HuH-7 (cell line): ENCODE measurements at places on chromosomes 7 and 10.
A peak's percentile ranks its signal among the peaks of the same experiment; 100 is the strongest.

DNA sequence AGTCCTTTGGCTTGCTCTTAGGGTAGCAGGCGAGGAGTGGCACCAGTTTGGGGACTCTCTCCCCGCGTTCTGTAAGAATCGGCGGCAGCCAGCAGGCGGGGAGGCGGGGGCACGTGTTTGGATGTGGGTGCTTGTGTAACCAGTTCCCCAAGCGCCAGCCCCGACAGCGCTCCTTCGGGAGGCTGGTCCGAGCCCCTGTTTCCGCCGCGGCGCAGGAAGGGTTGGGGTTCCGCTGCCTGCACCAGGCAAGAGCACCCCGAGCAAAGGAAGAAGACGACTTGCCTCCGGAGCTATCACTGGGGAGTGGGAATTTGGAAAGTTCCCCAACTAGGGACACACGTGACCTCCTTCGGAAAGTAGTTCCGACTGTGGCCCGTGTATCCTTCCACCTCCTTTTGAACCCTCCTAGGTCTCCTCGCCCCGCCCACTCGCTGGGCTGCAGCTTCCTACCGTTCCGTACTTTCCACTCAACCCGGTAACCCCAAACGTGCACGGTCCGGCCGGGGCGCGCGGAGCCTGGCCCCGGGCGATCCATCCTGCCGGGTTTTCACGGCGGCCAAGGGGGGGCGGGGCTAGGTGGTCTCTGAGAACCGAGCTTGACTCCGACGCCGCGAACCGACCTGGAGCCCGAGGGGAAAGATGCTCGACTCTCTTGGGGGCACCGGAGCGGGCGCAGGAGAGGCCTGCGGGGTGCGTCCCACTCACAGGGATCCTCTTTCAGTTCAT lies 1.2 kb downstream of the KLLN start:
- DNase-seq: peak; percentile 77

GRCh38 chr10:6347391-6347951 lies 144.7 kb downstream of the PFKFB3 start:
- DNase-seq: no peak

DNA sequence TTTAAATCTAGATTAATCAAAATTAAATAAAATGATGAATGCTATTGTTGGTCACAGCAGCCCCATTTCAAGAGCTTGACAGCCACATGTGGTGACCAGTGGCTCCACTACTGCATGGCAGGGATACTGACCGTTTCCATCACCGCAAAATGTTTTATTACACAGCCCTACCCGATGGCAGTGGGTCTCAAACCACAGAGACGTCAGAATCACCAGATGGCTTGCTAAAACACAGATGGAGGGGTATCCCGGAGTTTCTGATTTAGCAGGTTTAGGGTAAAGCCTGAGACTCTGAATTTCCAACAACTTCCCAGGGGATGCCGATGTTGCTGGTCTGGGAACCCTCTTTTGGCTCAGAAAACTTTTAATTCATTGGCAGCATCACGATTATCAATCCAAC lies 47.9 kb downstream of the RSU1 start:
- no peak for DNase-seq

GRCh38 chr10:115772606-115773005 lies 500.4 kb downstream of the GFRA1 start:
- no peak for DNase-seq

DNA sequence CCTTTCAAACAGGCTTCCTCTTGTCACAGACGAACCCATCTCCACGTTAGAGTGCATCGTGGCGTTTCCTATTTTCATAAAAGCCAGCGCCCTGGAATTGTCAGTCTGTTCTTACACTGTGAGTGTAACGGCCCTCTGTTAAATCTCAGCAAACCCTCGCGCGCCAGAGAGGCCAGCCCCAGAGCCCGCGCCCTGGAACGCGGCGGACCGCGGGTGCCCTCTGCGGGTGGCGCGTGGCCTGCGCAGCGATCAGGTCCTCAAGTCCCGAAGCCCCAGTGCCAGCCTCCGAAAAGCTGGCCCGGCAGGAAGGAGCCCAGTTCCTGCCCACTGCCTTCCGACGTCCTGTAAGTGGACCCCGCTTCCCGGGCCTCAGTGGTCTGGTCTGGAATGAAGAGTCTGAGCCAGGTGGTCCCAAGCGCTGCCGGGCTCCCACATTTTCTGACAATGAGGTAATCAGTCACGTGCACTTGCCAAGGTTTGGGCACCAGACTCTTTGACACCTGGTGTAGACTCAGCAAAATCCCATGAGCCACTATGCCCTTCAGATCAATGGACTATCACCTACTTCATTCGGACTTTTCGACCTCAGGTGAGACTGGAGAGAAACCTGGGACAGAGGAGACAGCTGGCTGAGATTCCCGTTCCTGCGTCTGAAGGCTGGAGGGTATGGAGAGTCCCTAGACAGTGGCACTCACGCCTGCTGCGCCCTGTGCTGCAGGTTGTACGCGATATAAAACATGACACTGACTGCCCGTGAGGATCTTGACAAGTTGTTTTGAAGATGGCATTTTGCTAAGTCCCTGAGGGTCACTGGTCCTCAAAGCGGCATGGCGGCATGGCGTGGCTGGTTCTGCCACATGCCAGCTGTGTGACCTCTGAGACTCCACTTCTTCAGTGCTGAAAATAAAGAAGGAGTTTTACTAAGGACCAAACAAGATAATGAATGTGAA lies 109.4 kb upstream of the LANCL2 start:
- peak; percentile 75 for DNase-seq

DNA sequence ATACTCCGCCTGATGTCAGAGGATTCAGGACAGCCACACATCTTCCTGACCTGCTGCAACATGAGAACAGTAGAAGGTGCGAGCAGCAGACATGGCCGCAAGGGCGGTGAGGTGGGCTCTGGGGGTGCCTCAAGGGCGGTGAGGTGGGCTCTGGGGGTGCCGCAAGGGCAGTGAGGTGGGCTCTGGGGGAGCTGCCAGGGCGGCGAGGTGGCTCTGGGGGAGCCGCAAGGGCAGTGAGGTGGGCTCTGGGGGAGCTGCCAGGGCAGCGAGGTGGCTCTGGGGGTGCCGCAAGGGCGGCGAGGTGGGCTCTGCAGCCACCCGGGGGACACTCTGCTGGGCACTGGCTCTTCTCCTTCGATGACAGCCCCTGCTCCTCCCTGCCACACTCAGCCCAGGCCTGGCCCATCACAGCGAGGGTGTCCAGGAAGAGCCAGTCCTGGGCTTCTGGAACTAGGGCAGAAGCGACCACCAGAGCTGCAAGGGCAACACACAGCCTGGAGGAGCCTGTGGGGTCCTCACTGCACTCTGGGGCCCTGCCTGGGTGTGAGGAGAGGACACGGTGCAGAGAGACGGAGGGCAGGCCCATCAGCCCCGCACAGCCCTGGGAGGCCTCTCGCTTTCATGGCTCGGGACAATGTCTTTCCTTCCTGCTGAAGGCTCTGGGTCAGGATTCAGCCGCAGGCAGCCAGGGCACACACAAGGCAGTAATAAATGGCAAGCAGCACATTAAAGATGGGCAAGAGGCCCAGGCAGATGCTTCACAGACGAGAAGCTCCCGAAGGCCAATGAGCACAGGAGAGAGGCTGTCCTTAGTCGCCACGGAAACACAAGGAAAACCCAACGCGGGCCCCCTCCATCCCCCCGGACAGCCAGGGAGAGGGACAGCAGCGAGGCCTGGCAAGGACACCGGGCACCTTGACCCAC lies 42.5 kb downstream of the STK32C start:
- DNase-seq: no peak

DNA sequence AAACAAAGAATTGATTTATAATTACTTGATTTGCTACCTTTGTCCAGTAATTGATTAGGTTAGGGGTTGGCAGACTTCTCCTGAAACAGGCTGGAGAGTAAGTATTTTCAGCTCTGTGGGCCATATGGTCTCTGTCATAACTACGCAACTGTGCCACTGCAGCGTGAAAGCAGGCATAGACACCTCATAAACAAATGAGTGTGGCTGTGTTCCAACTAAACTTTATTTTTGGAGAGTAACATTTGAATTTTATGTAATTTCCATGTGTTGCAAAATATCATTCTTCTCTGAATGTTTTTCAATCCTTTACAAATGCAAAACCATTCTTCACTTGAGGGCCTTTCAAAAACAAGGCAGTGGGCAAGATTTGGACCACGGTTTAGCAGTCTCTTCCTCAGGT lies 76.9 kb downstream of the GALNT17 start:
- no peak for DNase-seq

GRCh38 chr7:133409421-133409820 lies 156.5 kb downstream of the EXOC4 start:
- no peak for DNase-seq

- DNase-seq: no peak
Observed at GRCh38 chr10:83142074-83142563, 997.2 kb upstream of the GHITM start.

- DNase-seq: no peak
Observed at GRCh38 chr7:143199040-143199439, 15.8 kb downstream of the TAS2R39 start.

GRCh38 chr10:31288962-31289361 lies 30.1 kb upstream of the ZEB1 start:
- DNase-seq: no peak

- DNase-seq: no peak
Observed at GRCh38 chr7:142957723-142958122, 4.4 kb downstream of the KEL start.

DNA sequence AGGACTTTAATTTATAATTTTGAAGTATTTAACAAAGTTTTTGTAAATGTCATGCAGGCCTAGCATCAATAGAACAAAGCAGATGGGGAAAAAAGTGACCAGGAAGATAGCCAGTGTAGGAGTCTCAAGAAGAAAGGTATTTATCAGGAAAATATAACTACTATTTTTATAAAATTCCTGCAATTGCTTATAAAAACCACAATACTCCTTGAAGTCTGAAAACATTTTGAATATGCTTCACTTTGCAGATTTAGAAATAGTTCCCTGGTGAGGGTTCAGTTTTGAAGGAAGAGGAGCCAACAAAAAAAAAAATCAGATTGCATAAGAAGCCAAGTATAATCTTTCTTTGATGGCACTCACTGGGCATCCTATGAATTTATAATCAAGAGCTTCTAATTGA lies 34.1 kb downstream of the MTERF1 start:
- no peak for DNase-seq

DNA sequence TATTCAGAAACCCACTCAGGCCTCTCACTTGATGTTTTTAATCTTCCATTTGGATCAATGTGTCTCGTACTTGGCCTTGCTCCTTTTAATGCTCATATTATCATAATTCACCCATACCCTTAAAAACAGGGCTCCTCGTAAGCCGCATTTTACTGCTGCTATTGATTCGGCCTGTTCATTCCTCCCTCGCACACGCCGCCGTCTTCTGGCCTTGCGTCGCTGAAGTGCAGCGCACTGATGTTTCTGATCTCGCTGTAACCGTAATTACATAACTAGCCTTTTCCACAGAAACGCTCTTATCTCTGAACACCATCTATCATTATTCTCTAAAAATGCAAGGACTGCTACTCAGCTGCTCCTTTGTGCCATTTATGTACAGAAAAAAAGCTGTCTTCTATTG lies 544.5 kb upstream of the FOXK1 start:
- DNase-seq: no peak

GRCh38 chr7:138785587-138786437 lies 12.0 kb upstream of the TMEM213 start:
- DNase-seq: no peak

GRCh38 chr10:89563861-89564478 lies 28.6 kb upstream of the SLC16A12 start:
- no peak for DNase-seq

DNA sequence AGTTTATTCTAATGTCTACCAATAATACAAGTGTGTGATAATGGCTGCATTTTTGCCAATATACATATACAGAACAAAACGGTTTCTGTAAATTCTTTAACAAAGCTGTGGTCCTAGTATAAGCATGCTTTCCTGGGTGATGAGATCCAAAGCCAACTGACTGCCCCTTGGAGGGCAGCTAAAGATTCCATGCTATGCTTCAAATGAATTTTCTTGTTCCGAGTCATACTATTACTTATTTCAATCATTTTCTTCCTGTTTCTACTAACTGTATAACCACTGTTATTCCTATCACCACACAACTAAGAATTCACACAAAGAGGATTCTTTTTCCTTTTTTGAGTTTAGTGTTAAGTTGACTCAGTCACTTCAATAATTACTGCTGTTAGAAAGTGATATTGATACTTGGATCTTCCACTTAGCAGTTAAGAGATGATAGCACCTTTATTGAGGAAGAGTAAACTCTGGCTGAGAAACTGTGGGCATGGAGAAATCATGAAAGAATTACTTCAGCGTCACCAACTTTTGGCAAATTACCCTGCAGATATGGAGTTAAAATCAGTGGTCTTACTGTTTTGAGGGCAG lies 197.5 kb downstream of the ARL4A start:
- DNase-seq: no peak

DNA sequence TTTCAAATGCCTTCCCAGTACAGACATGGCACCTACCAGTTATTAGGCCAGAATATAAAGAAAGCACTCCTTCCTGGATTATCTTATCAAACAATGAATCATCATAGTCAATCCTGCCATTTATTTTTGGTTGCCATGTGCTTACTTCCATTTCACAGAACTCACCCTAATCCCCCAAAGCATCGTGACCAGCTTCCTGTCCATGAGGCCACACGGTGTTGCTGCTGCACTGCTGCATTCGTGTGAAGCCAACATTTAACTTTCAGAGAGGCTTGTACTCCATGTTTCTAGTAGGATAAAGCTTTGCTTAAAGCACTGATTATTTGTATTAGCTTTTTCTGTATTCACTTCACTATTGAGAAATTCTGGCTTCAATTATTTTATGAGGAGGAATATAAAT lies 14.4 kb downstream of the COL28A1 start:
- DNase-seq: no peak

DNA sequence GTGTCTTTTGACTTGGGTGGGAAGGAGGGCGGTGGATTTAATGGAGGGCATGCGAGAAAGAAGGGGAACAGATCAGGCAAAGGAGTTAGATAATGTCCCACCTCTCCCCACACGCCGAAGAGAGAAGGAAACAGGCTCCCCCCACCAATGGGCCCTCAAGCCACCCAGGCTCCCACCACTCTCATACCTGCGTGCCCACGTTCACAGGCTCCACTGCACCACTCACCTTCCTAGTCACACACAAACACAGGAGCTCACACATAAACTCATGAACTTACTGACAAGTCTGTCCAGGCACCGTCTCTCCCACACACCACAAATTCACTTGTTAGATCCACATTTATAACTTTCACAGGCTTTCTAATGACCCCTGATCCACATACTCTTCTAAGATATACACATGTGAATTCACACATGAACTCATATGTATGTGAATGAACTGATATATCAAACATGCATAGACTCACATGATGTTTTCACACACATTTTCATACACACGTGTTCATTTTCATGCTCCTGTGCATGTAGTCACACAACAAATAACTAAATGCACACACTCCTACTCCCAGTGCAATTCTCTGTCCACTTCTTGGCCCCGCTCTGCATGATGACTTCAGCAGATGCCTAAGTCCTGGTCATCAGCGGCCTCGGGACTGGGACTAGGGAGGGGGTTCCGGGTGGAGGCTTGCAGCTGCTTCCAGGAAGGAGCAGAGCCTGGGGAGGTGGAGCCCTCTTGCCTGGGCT lies 1.5 kb downstream of the LZTS2 start:
- DNase-seq: no peak
